ENCODE measurements at places on chromosomes 13 and 19. TPM values are rescaled to one million over a fixed set of nuclear protein-coding genes. Genes with fewer than 3 reads are reported as not detected.

Gene ATP8A2
- not detected for total RNA-seq

DNA sequence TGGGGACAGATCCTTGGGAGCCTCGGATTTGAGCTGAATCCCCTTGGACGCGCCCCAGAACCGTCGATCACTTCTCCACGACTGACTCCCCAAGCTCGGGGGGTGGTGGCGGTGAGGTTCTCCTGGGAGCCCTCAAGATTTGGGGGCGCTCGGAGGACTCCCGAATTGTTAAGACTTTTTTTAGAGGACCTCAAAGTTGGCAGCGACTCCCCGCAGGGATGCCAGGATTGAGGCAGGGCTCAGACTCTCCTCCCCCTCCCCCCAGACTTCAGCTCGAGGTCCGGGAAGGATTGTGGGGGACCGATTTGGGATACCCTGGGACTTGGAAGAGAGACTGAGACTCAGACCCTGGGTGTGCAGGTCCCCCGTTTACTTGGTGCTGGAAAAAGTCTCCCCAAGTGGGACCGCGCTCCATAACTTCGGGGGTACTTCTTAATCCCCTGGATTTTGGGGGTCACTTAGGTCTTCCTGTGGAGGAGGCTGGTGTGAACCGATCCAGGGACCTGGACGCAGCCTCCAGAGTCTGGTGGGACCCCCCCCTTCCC lies 665 bp downstream of the VASP start:
- DNase-seq = no peak

DNA sequence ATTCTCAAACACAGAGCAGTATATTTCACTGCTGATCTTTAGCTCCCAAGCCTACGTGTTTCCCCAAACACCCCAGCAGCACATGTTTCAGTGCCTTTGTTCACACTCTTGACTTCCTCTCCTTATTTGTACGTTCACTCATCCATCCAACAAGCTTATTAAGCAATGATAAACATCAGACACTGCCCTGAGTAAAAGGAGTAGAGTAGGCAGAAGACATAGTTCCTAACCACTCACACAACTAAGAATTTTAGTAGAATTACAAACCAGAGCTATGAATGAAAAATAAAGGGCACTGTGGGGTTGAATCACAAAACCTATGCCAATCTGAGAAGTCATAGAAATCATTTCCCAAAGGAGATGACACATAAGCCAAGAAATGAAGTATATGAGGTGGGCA lies 213.5 kb downstream of the DIAPH3 start:
- no peak for DNase-seq

DNA sequence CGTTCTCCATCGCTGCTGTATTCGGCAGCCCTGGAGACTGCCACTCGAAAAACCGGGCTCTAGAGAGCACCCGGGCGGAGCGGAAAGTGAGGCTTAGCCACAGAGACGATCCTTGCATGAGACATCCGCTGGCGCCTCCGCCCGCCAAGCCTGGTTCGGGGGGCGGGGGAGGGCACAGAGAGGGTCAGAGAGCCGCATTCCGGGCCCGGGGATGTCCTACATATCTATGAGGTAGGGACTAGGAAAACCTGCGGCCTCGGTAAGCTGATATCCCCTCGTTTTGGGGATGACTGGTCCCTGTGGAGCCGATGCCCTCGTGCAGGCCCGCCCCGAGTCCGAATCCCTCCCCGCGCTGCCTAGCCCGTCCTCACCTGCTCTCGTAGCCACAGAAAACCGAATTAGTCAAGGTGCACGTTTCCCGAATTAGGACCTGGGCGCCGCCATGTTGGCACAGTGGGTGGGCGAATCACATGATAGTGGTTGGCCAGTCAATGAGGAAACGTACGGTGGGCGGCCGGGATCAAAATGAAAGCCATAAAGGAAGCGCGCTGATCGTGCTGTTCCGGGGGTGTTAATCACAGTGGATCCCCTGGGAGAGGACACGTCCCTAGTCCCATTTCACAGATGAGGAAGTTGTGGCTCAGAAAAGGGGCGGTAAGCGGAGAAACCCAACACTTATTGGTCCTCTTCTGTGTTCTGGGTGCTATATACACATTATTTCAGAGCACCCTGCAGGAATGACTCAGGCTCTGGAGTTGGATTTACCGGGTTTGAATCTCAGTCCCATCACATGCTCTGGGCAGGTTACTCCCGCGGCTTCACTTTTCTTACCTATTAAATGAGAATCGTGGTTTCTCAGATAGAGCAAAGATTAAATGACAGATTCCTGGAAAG lies at the start of gene TRMT1:
TSS of gene TRMT1 (minus strand) at position 459 of the 894 bp plus-strand sequence. CDS start at position 118, 341 bp downstream.
- DNase-seq = peak; percentile 90
